ENCODE measurements at places on chromosomes 6 and 20.

GRCh38 chr6:153272201-153272980 is 141.3 kb upstream of the RGS17 start:
- DNase-seq, result no peak

- no peak for DNase-seq
Observed at GRCh38 chr6:87197547-87197946, 42.2 kb downstream of the ZNF292 start.

DNA sequence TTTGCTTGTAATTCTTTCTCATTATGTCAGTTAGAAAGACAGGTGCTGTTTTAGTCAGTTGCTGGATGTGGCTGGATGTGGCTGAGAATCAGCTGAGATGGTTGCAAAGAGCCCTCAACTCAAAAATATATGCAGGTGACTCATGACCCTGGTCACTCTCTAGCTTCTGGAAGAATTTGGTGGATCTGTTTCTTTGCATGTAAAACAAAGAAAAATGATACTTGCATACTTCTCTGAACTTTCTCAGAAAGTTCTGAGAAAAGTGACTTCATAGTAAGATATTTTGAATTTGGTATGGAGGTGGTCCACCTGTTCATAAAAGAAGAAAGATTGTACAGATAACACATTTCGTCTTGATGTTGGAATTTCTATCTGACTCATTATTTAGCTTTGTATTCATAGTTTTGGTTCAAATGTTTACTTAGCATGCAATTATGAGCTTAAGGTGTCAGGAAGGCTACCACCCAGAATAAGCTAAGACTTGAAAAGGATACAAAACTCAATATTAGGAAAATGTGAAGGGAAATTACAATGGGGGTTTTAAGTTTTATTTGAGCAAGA is 163.2 kb upstream of the OLIG3 start:
- no peak for DNase-seq

DNA sequence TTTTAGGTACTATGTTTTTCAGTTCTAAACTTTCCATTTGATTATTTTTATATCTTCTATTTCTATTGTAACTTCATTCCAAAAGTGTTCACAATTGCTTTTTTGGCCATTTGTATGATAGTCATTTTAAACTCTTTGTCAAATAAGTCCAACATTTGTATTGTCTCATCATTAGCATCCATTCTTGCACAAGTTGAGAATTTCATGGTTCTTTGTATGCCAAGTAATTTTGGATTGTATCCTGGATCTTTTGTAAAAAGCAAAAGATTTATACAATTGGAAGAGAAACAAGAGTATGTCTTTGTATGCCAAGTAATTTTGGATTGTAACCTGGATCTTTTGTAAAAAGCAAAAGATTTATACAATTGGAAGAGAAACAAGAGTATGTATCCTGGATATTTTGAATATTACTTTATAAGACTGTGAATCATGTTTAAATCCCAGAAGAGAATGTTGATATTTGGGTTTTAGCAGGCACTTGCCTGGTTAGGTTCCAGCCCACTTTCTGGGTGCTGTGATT is 36.9 kb upstream of the NT5E start:
- peak; percentile 83 for DNase-seq

- no peak for DNase-seq
Observed at GRCh38 chr20:4195499-4195898, 180.1 kb upstream of the RNF24 start.

DNA sequence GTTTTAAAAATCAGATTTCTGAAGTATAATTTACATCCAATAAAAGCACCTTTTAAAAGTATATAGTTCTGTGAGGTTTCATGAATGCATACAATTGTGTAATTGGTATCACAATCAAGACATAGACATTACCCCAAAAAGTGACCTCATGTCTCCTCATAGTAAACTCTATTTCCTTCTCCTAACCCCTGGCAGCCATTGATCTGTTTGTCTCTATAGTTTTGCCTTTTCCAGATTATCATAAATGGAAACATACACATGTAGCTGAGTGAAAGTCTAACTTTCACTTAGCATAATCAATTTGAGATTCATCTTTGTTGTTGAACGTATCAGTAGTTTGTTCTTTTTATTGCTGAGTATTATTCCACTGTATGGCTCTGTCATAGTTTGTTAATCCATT is 57.6 kb downstream of the SUN5 start:
- no peak for DNase-seq

DNA sequence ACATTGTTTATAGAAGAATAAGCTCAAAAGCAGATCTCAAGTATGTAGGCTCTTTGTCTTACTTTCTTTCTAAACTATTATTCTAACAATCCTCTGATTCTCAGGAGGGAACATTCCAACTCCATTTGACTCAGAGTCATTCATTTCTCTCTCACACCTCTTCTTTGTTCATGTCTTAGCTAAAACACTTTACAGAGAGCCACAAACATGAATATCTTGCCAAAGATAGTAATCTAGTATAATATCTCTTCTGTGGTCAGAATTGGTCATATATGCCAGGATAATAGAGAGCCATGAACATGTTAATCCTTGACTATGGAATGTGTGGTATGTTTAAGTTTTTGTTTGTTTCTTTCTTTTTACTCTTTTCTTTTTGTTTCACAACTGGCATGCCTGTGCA is 456.0 kb upstream of the PTCHD4 start:
- no peak for DNase-seq

DNA sequence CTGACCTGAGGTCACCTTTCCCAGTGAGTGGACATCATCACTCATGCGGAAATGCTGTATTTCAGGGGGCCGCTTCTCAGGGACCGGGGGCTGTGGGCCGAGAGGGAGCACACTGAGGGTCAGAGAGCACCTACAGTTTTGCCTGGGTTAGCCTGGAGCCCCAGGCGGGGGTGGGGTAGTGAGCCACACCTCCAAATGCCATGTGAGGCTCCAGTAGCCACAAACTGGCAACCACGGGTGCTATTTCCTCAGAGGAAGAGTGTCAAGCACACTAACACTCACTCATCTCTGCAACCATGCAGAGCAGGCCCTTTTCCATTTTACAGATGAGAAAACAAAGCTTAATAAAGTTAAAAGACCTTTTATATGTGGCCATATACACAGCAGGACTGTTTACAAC is 4.7 kb downstream of the EHMT2 start:
- DNase-seq, result no peak

- no peak for DNase-seq
Observed at GRCh38 chr6:45118754-45119153, 209.4 kb upstream of the RUNX2 start.

DNA sequence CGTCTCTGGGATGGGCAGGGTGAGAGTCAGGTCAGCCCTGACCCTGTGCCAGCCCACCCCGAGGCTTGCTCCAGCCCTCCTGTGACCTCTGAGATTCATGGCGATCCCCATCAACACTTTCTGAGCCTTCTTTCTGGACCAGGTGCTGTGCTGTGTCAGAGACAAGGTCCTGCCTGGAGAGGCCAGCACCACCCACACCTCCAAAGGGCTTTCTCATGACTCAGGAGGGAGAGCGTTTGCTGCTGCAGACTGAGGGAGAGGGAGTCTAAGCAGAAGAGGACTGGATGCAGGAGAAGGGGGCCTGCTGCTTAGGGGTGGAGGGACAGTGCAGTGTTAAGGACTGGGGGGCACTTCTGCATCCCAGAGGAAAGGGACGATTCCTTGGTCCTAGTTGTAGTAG is 193.5 kb downstream of the LRFN2 start:
- DNase-seq, result no peak

DNA sequence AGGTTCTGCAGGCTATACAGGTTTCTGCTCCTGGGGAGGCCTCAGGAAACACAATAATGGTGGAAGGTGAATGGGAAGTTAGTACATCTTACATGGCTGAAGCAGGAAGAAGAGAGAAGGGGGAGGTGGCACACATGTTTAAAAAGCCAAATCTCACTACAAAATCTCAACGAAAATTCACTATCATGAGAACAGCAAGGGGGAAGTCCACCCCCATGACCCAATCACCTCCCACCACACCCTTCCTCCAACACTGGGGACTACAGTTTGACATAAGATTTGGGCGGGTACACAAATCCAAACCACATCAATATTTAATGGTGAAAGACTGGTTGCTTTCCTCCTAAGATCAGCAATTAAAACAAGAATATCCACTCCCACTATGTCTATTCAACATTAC is 13.8 kb upstream of the POLR1H start:
- DNase-seq, result no peak

- DNase-seq, result no peak
Observed at GRCh38 chr20:50140339-50140859, 13.1 kb downstream of the PEDS1 start.

DNA sequence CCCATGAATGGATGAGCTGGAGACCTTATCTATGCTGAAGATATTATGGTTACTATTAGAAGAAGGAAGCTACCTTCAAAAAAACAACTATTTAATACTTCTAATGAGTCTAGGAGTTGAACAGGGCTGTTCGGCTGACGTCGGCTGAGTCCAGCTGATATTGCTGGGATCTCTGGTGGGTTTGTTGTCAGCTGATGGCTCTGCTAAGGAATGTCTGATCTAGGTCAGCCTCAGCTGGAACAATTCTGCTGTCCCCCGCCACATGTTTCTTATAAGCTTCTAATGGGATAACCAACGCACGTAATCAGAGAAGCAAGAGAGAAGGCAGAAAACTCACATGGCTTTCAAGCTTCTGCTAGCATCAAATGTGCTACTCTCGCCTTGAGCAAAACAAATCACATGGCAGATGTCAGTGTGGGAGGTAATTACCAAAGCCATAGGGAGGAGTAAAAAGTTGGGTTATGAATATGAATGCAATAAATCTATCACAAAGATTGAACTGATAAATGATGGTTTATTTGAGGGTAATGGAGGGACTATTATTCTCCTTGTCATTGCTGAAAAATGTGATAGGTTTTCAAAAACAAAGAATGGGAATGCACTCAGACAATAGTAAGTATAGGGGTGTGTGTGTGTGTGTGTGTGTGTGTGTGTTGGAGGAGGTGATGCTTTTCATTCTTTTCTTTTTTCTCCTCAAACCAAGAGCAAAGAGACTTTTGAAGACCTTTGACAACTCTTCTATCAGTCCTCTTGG is 71.5 kb downstream of the BTBD3 start:
- no peak for DNase-seq

- DNase-seq, result no peak
Observed at GRCh38 chr6:146593986-146594385, 4.8 kb upstream of the ADGB start.

GRCh38 chr20:18721551-18722115 is 92.0 kb upstream of the SCP2D1 start:
- DNase-seq, result no peak

GRCh38 chr6:32445321-32445854 is 5.7 kb downstream of the HLA-DRA start:
- DNase-seq, result no peak

DNA sequence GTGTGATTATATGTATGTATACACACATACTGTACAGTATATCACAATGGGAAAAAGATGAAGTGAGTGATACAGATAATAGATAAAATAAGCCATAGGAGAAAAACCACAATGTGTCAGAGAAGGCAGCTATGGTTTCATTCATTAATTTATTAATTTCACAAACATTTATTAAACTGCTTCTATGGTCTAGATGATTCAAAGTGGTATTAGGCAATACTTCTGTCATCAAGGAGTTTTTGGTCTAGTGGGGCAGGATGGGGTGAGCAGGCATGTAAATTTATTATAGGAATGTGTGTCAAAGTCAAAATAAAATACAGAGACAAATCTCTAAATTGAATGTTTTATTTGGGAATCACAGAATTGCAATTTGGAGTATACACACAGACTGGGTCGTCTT is 65.2 kb upstream of the ANKEF1 start:
- no peak for DNase-seq

- no peak for DNase-seq
Observed at GRCh38 chr6:46305833-46306232, 135.1 kb upstream of the ENPP5 start.

DNA sequence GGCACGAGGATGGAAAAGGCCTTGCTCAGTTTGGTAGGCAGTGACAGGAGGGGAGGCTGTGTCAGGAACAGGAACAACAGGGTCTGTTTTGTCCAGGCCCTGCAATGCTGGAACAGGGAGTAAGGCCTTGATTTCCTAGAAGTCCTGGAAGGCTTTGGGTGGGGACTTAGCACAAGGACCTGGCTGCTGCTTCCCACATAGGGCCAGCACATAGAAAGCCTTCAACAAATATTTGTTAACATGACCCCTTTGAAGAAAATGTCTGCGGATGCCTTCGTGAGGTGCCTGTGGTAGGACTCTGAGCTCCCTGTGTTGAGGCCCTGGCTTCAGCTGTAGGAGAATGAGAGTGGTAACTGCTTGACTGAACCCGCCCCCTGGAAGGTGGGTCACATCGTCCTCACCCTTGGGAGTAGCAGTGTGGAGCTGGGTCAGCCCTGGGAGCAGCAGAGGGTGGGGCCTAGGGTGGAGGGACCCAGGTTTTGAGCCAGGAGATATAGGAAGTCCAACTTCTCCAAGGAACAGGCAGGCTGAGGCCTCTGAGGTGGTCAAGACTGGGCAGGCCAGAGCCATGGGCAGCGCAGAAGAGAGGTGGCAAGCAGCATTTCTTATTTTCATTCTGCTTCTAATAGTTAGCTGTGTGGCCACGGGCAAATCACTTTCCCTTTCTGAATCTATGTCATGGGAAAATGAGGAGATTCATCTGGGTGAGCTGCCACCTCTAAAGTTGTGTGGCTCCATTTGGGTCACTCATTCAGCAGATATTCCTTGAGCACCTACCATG is 50.0 kb downstream of the CNBD2 start:
- DNase-seq, result no peak

DNA sequence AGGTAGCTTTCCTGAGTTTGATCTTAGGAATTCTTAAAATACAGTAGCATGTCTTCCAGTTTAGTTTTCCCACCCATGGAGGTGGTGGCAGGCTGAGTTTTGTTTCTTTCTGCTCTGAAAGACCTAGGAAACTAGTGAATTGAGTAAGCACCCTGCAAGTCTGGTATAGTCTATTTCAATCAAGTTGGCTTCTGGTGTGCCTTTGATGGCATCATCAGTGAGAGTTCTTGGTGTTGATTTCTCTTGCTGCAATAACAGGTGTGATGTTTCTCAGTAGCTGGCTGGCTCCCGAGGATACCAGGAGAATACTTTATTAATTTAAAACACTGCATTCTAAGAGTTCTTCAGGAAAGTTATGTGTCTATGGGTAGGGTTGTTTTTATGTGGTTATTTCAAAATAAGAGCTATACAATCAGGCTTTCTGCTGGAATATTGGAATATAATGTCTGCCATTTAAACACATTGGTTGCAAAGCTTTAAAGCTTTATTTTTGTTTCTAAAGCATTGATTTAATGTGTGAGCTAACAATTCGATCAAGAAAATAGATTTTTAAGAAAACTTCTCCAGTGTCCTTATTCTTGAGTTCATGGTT is 19.0 kb downstream of the VAPB start:
- DNase-seq, result no peak

DNA sequence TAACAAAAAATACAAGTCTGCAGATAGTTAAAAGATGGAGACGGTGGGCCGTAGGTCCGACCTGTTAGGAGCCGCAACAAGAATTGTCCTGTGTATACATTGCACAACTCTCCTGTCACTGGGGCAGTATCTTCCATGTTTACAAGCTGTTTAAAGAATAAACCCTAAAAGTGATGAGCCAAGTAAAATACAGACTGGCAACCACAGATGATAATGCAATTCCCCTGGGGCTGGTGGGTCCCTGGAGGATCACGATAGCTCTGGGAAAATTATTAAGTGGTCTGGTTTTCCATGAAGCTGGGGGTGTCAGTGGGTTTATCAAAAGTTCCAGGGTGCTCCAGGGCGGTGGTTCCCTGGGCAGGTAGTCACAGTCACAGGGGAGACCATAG is 8.1 kb upstream of the FAM50B start:
- DNase-seq, result no peak

- DNase-seq, result no peak
Observed at GRCh38 chr20:47354464-47354713, 2.1 kb downstream of the ZMYND8 start.

GRCh38 chr6:144405163-144405562 is 120.0 kb downstream of the UTRN start:
- peak; percentile 51 for DNase-seq
